Uterus (tissue), 4 donors: ENCODE measurements at places on chromosomes 16 and 17. TPM values are rescaled to one million over a fixed set of nuclear protein-coding genes. Genes with fewer than 3 reads are reported as not detected.

DNA sequence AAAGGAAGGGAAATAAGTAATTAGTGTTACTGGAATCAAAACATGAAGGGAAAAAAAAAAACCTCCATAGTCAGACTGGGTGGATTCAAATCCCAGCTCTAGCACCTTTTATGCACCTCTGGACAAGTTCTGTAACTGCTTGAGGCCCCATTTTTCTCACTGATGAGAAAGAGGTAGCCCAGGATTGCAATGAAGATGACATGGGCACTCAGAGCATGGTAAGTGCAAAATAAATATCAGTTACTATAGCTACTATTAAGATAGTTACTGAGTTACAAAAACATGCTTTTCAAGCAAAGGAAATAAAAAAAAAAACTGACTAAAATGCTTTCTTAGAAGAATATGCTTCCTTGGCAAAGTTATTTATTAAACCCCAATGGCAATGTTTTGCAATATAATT, 58.8 kb downstream of the CEP95 start:
- no peak for DNase-seq

GRCh38 chr16:86834451-86835035, 256.2 kb downstream of the FOXL1 start:
- DNase-seq, result no peak

Gene PIGS
- total RNA-seq, result 48.3 TPM

Gene ZNF18
- 1.2 TPM for total RNA-seq

Gene MMP15
- 0.51 TPM for total RNA-seq

Gene GFOD2
- total RNA-seq, result 28.5 TPM

Gene MT3
- not detected for total RNA-seq

DNA sequence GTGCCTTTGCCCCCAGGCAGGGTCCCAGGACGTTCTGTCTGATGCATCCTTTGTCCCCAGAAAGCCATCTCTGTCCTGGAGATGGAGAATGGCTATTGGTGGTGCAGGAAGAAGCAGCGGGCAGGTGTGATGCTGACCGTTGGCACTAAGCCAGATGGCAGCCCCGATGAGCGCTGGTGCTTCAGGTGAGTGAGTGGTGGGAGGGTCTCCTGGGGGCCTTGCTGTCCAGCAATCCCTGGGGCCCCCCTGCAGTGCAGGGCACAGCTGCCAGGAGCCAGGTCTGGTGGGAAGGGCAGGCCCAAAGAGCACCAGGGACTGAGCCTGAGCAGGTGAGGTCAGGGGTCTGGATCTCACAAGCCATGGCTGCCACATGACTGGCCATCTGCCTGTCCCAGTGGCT, 18.1 kb downstream of the TRPV2 start:
- no peak for DNase-seq

- no peak for DNase-seq
Observed at GRCh38 chr16:8109510-8110369, 480.6 kb downstream of the TMEM114 start.

GRCh38 chr17:4951486-4951885, 567 bp downstream of the ENO3 start:
- no peak for DNase-seq

Gene ATP2C2
- total RNA-seq, result 0.79 TPM

GRCh38 chr16:81558077-81558443, 113.5 kb downstream of the CMIP start:
- DNase-seq, result no peak

DNA sequence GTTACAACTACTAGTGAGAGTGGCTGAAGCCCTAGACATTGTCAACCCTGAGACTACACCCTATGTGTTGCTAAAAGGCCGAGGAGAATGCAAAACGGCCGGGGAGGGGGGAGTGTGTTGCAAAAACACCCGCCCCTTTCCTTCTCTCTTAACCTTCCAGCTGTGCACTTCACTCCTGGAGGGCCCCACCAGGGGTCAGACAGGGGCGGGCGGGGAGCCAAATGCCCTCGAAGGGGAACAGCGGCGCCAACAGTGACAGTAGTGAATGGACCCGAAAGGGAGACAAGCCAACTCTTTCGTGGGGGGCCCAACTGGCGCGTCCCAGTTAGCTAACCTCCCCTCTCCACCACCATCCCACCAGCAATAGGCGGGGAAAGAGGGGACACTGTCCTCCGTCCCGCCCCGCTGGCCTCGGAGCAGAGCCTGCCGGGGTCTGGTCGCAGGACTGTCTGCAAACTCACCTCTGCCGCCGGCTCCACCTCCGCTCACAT, 352 bp downstream of the MARF1 start:
- peak; percentile 70 for DNase-seq

DNA sequence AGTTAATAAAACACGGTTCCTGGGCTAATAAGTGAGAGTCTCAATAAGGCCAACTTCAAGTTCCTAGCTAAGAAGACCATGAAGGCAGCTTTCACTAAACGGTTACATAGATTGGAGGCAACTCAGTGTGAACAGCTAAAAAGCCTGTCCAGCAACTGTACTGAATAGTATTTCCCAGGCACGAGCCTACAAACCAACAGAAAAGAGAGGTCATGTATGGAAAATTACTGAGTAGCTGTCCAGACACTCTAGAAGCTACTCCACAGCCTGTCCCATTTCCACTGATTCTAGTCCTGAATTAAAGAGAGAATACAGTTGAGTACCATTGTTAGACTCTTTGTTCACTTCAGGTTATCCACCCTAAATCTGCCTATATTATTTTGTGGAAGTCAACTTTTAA, 36.5 kb upstream of the C17orf78 start:
- no peak for DNase-seq

DNA sequence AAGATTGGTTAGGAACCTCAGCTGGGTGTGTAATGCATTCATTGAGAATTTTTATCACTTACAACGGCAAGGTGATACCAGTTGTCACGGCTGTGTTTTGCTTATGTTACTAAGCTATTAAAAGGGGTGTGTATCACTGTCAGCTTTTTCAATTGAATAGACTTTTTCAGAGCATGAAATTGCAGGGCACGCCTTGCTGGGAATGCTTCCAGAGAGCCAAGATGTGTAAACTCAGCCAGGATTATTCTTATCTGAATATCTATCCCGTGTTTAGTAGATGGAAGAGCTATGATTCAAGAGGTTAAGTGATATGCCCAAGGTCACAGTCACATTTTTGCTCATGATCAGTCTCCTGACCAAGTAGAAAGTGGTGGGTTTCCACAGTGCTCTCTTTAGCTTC, 6.6 kb upstream of the TEKT3 start:
- no peak for DNase-seq

- peak; percentile 65 for DNase-seq
Observed at GRCh38 chr17:4950075-4950745, 709 bp upstream of the ENO3 start.

- no peak for DNase-seq
Observed at GRCh38 chr16:85648805-85649204, 35.7 kb downstream of the GSE1 start.

DNA sequence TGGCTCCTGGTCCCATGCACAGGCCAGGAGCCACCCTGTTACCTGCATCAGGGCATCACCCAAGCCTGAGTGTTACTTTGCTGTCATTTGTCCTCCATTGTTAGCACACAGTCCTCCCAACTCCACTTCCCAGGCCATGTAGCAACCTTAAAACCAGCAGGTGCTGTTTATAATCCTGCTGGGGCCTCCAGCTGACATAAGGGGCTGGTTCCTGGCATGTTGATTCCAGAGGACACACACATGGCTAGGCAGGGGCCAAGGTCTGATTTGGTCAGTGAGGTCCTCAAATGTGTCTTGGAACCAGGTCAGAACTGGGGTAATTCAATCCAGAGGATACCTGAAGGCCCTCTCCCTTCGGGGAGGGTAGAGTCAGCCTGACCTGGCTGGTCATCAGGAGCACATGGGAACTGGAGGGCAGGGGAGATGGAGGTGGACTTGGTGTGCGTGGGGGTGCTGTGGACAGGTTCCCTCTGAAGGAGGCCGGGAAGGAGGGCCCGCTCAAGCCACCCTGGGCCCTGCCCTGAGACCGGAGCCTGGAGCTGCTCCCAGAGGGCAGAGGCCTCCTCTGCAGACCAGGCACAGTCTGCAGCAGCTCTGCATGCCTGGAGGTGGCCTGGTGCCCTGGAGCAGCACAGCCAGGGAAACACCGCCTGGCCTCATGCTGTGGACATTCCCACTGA, 6.6 kb downstream of the ADORA2B start:
- DNase-seq, result no peak

DNA sequence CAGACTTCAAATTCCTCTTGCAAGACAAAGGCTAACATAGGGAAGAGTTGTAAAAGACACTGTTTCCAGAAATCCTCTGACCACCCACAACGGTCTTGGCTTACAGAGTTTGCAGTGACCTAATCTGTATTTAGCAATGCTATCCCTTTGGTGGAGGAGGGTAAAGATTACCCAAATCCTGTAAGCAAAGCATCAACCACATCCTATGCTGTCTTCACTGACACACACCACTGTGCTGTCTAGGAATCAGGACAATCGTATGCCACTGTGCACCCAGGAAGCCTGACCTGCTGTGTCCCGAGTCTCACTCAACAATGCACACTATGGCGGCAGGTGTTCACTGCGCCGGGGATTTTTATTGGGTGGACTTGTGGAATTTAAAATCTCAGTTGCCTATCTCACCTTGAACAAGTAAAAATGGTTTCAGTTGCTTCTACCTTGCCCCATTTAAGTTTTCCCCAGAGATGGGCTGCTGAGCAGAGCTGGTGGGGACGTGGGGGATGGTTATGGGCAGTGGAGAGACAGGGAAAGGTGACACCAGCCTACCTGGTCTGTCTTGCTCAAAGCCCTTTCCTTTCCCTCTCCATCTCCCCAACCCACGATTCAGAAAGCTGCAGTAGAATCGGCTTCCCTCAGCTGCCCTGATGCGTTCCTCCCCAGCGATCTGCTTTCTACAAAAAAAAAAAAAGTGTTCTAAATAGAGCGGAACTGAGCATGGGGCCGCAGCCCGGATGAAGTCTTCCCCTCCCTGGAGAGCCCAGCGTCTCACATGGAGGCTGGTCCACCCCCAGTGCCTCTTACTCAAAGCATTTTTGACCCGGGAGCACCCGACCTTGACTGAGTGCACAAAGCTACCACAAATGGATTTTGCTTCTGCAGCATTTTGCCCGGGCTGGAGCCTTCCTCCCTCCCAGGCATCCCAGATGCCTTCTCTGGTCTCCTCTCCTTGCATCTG, 271.5 kb downstream of the SOX9 start:
- no peak for DNase-seq

Gene KCNH6
- total RNA-seq, result not detected

- no peak for DNase-seq
Observed at GRCh38 chr17:41976142-41976768, 9.7 kb downstream of the CNP start.

- DNase-seq, result no peak
Observed at GRCh38 chr17:18956581-18956980, 4.6 kb downstream of the SLC5A10 start.
